ENCODE measurements at places on chromosomes 6 and 20.

DNA sequence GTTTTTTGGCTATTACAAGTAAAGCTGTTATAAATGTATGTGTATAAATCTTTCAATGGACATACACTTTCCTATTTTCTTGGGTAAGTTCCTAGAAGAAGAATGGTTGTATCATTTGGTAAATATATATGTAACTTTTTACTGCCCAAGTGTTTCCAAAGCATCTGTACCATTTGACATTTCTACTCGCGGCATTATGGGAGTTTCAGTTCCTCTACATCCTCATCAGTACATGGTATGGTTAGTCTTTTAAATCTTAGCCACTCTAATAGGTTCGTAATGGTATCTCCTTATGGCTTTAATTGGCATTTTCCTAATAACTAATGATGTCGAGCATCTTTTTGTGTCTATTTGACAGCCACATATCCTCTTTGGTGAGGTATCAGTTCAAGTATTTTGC is 12.9 kb downstream of the SNPH start:
- DNase-seq, result no peak

GRCh38 chr6:135362124-135362523 is 135.4 kb downstream of the AHI1 start:
- DNase-seq, result no peak

- DNase-seq, result no peak
Observed at GRCh38 chr6:38482466-38482865, 157.3 kb downstream of the BTBD9 start.

DNA sequence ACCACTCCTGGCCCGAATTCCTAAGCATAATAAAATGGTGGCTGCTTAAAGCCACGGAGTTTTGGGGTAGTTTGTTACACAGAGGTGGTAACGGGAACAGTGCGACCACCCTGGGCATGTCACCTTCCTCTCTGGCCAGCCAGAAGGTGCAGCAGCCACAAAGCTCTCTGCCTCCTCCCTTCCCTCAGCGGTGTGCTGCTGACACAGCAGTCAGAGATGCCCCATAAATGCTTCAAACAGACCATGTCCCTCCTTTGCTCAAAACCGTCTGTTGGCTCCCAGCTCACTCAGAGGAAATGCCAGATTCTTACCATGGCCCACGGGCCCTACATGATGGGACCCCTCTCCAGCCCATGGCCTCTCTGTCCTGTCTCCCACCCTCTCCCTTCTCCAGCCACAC is 12.1 kb upstream of the TCF15 start:
- DNase-seq, result no peak

DNA sequence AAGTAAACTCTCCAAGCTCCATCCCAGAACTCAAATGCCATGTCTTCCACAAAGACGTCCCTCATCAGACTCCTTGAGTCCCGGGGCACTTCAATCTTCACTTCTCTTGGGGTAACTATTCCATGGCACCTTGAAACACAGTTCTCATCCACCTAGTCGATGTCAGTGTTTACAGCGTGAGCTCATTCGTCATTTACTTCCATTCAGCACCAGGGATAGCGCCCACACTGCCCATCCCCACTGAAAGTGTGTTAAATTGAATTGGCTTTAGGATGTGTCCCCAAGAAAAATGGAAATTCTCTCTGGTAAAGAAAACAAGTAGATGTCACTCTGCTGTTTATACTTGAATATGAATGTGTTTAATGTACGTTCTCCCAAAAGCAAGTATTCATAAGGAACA is 31.3 kb downstream of the KCNK15 start:
- no peak for DNase-seq

DNA sequence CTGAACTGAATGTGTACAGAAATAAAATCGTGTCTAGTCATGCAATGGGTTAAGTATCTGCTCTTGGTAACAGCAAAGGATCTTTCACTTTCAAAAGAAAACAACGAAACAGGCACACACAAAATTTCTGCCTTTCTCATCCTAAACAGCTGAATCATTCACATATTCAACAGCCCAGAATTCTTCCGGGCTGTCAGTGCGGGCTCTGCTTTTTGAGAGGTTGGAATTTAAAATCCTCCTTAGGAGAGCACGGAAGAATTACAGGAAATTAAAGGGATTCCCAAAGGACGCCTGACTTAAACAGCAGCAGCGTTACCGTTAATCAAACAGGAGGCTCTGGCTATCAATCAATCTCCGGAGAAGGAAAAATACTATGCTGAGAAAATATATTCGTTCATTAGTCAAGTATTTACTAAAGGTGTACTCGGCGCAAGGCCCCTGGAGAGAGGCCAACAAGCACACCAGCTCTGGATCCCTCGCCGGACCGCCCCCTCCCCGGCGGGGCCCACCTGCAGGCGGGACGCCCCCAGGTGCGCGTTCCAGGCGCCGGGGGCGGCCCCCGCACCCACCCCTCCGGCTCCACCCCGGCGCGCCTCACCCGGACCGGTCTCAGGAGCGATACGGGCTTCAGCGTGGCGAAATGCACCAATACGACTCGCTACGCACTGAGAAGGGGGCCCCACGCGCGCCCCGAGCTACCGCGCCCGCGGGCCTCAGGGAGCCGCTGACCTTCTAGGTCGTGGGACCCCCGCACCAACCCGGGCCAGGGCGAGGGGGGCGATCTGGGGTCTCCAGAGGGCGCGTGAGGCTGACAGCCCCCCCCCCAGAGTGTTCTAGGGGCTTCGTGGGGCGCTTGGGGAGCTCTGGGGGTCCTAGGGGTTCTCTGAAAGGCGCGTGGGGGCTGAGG is 1.0 kb downstream of the NAPB start:
- peak; percentile 29 for DNase-seq

DNA sequence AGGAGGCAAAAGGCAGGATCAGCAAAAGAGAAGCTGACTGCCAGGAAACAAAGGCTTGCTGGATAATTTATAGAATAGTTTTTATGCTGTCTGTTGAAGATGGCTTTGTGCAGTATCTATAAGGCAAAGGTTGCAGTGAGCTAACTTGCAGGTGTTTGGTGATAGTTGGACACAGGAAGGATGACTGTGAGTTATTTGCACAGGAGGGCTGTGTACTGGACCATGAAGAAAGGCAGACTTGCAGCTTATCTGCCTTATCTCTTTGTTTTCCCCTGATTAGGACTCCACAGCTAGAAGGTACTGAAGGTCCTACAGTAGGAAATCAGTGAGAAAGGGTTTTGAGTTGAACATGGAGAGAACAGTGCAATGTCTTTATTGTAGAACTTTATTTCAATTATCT is 2.1 kb downstream of the BTN1A1 start:
- DNase-seq, result no peak

- DNase-seq, result no peak
Observed at GRCh38 chr6:15366879-15367278, 121.0 kb downstream of the JARID2 start.

DNA sequence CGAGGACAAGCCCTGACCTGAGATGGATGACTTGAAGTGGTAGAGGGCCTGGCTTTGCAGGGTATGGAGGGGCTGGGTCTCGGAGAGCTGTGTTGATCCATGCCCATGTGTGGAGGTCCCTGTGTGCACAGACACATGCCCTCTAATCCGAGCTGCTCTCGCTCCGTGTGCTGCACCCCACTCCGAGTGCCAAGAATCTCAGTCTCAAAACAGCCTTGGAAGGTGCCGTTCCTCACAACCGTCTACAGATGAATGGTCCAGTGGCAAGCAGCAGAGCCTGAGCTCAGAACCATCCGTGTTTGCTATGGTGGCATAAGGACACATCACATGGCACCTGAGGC is 92.4 kb downstream of the RAMACL start:
- no peak for DNase-seq

GRCh38 chr20:9200196-9200595 is 131.3 kb downstream of the PLCB4 start:
- no peak for DNase-seq

- DNase-seq, result no peak
Observed at GRCh38 chr6:18246205-18246604, 18.1 kb downstream of the DEK start.
